ENCODE measurements at places on chromosomes 6 and 20.

DNA sequence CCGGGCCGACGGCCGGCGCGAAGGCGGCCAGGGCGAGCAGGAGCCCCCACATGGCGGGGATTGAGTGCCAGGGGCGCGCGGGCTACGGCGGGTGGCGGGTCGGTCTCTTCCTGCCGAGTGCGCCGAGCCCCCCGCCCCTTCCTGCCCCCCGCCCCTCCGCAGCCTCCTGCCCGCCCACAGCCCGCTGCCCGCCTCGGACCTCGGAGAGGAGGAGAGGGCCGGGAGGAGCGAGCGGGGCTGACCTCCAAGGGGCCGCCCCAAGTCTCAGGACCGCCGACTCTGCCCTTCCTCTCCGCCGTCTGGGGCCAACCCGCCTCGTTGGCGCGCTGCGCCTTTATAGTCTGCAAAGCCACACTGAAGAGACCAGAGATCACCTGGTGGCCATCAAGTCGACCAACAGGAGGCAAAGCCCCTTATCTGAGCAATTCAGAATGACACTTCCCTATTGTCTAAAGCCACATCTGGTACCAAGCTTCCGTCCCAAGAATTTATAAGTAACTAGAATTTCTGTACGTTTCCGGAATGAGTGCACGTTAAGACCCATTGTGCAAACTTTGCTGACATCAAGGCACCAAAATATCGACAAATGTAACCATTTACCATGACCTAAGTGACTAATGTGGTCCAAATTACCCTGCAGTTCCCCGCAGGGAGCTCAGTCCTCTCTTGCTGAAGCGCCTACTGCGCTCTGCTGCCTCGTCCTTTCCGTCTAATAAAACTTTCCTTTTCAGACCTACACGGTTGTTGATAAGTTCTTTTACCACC, at the start of gene CPXM1:
CPXM1 (minus strand) TSS at position 107 of the 765 bp plus-strand sequence; CDS start at position 52, 55 bp downstream.
- DNase-seq, result no peak

DNA sequence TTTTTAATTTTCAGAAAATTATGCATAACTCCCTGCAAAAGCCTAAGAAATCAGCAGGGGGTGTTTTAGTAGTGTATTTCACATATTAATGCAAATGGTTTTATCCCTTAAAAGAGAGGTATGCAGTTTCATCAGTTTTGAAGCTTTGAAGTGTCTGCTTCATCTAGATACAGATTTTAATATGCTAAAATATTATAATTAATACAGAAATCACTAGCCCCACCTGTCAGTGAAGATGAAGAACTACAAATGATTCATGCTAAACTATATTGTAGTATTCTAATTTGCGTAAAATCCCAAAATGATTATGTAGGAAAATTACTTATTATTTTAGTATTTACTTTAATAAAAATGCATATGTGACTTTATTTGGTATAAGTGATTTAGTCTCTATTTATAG, 2.9 kb upstream of the TFB1M start:
- no peak for DNase-seq

GRCh38 chr20:38685853-38686473, 38.3 kb upstream of the SLC32A1 start:
- peak; percentile 17 for DNase-seq

DNA sequence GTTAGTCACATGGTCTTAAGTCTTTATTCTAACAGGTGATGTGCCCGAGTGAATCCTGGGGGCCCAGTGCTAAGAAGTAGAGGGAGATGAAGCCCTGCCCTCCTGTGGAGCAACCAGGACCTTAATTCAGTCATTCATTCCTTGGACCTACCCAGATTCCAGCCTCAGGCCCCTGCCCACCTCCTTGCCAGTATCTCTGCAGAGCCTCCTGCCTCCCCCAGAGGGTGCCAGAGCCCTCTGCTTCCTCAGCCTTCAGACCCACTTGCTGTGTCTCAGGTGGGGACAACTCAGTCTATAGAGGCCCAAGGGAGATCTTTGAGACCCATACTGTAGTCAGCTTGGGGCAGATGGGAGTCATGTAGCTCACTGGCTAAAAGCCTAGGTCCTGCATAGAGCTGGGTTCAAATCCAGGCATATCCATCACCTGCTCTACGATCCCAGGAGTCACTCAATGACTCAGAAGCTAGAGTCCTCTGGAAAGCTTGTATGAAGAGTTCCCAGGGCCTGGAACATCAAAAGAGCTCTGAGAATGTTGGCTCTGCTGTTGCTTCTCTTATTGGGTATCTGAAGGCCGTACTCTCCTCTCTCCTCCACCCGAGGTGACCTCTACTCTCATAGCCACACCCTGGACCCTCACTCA, 3.9 kb upstream of the SIGLEC1 start:
- no peak for DNase-seq

DNA sequence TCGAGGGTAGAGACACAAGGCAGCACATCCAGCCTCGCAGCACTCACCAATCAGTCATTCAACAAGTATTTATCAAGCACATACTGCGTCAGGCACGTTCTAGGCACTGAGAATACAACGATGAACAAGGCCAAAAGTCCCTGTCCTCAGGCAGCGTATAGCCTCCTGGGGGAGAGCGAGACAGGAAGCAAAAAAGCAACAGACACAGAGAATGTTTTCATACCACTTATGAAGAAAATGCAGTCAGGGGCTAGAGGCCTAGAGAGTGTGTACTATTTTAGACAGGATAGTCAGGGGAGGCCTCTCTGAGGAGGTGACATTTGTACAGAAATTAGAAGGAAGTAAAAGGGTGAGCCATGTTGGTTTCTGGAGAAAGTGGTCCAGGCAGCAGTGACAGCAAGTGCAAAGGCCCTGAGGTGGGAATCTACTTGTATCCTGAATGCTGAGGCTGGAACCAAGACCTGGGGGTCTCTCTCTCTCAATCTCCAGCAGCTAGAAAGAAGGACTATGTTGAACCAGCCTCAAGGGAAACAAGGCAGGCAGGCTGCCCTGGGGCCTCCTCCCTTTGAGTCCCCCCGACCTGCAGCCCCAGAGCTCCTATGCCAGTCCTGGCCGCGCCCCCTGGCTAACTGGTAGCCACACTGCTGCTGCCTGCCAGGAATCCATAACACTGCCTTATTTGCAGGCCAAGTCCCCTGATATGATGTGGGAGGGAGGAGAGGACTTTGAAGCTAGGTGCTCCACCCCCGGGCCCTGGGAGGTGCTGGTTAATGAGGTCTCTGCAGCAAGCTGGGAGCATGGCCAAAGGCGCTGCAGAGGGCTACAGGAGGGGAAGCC, 151.2 kb downstream of the GRM4 start:
- DNase-seq, result no peak

DNA sequence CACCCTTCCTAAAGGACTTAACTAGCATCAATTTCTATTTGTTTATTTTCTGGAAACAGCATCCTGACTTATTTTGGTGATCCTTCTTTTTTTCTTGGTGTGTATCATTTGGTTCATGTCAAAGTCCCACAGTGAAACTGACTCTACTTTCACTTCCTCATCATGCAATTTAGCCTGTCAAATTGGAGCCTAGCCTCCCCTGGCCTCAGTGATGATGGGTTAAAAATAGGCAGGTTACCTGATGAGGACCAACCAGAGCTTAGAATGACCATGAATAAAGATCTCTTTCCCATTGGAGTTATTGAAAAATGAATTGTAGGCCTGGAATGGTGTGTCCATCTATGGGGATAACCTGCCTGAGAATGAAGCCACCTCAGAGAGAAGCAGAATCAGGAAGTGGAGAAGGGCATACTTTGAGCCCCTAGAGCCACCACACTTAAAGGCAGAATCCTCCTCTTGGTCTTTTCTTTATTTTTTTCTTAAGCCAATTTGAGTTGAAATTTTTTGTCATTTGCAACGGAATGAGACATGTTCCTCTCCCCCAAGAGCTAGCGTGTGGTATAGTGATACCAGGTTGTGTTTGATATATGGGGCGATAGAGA, 105.6 kb downstream of the BTBD3 start:
- no peak for DNase-seq

GRCh38 chr6:35370785-35371493, 28.6 kb downstream of the PPARD start:
- no peak for DNase-seq

- no peak for DNase-seq
These were observed 32.0 kb downstream of the ERMARD start for GRCh38 chr6:169783401-169783800.

GRCh38 chr6:114040871-114041270, 69.9 kb upstream of the HDAC2 start:
- no peak for DNase-seq

DNA sequence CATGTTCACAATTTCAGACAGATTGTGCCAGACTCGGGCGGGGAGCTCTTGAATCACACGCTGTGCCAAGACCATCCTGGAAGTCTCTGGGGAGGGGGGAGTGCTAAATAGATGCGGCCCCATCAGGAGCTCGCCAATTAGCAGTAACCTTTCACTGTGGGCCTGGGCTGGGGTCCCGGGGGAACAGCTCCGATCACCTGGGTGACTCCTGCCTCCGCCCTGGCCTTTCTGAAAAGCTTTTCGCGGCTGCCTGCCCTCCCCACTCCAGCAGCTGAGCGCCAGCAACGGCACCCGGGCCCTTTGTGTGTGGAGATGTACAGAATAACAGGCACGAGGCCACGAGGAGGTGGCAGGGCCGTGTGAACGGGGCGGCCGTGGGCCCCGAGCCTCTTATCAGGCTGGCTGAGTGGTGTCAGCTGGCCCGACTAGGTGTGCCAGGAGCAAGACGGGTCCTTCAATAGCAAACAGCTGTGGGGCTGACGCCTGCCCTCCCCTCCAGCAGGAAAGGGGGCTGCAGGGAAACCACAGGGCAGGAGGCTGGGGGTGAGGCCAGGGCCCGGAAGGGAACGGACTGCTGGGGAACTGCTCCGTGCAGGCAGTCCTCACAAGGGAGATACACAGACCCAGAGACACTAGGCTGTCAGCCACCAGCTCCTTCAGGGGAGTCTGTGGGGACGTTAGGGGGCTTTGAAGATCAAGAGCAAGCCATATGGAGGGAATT, 56.8 kb downstream of the NOL4L start:
- DNase-seq, result no peak

DNA sequence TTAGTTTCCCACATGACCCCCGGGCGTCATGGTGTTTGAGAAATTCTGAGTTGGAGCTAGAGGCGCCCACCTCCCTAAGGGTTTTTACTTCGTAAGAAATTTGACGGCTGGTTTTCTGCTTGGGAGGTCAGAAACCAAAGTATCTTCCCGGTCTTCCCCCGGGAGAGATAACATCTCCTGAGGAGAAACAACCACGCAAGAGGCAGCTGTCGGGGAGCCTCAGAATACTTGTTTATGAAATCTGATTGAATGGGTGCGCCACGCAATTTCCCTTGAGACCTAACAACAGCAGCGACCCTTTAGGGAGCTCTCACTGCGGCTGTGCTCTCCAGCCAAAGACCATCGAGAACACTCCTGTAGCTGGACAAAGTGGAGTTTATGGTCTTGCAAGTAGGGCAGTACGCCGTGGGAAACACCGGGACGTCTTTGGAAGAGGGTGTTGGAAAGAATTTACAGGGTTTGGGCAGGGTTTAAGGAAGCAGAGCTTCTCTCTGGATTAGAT, 608 bp upstream of the EIF2S2 start:
- no peak for DNase-seq

DNA sequence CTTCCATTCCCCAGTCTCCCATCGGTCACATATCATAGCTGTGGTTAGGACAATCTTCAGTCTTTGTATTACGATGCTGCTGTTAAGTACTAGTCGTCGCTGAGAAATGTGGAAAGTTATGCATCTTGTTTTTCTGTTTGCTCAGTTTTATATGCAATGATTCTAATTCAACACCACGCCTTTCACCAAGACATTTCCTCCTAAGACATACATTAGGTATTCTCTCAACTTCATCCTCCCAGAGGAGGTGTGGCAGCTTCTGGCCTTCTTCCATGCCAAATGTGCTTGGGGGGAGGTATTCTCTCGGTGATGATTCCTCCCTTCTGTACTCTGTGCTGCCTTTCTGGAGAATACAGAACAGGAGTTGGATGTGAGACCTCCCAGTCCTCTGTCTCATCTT, 66.1 kb downstream of the B4GALT5 start:
- no peak for DNase-seq

DNA sequence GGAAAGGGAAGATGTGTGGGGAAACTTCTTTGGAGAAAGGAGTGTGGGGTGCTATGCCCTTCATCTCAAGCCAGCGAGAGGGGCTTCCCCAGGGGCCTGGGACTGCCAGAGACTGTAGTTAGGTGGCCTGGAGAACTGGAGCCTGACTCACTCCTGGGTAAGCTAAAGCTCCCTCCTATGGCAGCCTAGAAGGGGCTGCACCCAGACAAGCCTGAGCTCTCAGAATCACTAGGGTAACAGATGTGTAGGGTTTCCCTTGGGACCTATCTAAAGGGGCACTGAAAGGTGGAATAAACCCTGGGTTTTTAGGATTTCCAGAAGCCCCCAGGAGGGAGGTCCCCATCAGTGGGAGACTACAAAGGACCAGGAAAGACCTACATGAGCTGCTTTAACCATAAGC, 1.6 kb upstream of the ARMC2 start:
- DNase-seq, result no peak

DNA sequence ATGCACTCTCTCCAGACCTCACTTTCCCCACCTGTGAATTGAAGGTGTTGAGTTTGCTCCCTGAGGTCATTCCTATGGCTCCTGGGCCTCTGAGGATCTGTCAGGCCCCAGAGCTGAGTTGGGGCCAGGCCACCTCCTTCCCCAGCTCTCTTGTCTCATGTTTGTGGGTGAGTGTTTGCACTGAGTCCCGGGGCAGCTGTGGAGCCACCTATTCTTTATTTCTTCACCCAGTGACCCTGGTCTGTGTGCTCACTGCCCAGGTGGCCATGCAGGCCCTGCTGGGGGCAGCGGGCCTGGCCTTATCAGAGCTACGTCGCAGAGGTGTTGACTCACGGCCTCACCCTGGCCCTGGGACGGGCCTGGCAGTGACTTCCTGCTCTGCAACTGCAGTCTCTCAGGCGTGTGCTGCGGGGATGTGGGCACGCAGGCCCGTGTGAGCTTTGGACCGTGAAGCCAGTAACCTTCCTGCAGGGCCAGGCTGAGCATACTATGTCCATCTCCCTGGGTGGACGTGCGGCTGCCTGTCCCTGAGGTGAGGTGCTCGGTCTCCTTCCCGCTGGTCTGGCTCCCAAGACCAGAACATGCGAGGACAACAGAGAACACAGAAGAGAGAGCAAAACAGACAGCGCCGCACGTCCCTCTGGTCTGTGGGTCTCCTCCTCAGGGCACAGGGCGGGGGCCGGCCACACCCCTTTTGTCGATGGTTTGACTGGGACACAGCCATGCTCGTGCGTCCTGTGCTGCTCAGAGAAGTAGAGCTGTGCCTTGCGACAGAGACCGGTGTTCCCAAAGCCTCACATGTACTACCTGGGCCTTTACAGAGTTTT, 12.1 kb downstream of the TMEM181 start:
- DNase-seq, result no peak

- no peak for DNase-seq
These were observed 306.3 kb downstream of the PHF3 start for GRCh38 chr6:63941747-63942470.

DNA sequence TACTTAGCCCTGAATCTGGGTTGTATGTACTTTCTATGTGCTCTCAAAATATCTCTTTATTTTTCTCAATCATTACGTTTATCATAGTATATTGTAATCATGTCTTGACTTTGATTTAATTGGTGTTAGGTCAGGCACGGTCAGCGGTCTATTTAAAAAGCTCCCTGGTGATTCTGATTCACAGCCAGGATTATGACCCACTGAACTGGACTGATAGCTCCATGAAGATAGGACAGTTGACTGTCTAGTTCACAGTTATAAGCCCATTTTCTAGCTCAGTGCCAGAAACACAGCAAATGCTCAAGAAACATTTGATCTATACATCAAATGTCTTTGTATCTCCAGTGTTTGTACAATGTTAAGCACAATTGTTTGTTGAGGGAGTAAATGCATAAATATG, 111.5 kb upstream of the CCN2 start:
- DNase-seq, result no peak

Data from stimulated activated CD8-positive, alpha-beta memory T cell treated with anti-CD3 and anti-CD28 coated beads, Interleukin-4, amount 100 ng/mL, for 1 hour (primary cell).